ENCODE measurements at places on chromosomes 6 and 20.

DNA sequence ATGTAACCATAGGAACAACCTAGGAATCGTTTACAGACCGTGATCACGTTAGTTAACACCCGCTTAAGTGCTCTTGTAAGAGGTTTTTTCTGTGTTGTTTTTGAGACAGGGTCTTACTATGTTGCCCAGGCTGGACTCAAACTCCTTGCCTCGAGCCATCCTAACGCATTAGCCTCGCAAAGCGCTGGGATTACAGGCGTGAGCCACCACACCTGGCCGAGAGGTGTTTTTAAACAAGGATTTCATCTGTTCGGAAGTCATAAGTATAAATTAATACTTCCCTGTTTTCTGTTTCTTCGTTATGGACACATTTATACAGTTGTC is 727 bp downstream of the MRS2 start:
- DNase-seq = no peak

DNA sequence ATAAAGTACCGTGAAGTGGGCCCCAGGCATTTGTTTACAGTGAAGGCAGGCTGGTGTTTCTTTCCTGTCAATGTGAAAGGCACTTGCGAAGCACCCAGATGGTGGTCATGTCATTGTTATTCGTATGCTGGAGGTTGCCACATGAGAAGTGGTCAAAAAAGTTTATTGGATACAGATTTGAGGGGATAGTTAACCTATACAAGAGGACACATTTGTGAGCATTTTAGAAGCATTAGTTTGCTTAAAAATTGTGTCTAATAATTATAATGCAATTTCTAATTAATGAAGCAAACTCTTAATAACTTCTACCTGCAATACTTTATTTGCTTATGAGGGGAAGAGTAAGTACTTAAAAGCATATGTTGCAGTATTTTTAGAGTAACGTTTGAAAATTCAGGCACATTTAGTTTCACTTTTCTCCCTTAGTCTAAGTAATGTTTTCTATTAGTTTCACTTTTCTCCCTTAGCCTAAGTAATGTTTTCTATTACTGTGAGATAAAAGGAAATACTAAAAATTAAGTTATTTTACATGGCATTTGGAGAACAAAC is 120.7 kb upstream of the CLDN20 start:
- DNase-seq = no peak

DNA sequence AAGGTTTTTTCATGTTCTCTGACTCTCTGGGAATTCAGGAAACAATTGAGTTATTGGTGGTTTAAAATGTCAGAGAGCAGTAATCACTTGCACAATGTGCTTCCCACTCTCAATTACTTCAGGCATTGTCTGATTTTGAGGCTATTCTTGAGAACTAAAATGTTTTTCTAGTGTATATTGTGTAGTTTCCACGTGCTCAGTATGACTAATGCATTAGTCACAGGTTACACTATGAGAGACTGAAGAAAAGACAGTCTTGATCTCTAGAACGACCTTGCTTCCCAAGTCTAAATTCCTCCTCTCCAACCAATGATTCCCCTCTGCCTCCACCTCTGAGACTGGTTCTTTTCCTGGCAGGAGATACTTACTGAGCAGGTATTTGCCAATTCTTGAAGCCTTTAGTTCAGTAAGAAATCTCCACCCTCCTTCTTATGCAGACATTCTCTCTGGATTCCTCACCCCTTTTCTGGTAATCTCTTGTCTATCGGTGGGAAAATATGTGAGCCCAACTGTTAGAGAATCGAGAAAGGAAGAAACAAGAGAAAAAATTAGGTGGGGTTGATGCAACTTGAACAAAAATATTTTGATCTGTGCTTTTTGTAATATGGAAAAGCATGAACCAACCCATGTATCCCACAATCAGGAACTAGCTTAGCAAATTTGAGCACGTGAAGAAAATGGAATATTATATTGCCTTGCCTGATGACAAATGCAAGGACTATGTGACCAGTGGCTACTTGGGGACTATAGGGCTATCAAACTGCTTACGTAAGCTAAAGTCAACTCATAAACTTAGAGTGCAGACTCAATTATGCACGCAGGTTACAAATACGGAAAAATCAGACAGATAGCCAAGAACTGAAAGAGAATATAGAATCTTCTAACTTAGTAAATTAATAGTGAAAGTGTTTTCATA is 61.1 kb upstream of the SLC22A16 start:
- no peak for DNase-seq

DNA sequence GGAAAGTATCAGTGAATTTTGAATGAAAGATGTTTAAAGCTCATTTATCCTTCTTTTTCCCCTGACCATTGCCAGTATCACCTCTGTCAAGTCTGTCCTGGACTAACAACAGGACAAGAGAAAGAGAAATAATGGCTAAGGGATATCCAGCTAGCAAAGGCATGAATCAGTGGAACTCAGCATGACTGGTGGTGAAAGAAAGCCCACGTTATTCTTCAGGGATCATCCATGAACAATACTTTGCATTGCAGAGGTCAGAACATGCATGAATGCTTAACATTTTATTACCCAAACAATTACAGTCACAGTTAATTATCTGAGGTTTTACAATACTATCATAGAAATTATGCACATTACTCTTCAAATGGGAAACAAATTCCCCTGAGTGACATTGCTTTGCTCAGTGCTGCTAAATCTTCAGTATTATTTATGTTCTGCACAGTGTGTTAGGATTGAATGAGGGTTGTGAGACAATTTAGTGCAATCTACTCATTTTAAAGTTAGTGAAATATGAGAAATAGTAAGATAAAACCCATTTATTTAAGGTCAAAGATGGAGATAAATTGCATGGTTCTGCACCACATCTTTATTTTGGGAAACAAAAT is 350.7 kb downstream of the KHDRBS2 start:
- DNase-seq = no peak

- no peak for DNase-seq
Measured at GRCh38 chr6:111269401-111269970, 182.2 kb downstream of the SLC16A10 start.

- DNase-seq = no peak
Measured at GRCh38 chr6:158665332-158665731, 15.5 kb downstream of the SYTL3 start.
